ENCODE measurements at places on chromosomes 6 and 20.
A peak's percentile ranks its signal among the peaks of the same experiment; 100 is the strongest.

GRCh38 chr6:44494011-44494501, 106.5 kb downstream of the CDC5L start:
- no peak for DNase-seq
- H3K27me3 ChIP-seq, result no peaks in the 10 kb centered on the region
- no peak overlapping the region for H3K4me3 ChIP-seq
- no peaks in the 10 kb centered on the region for H3K36me3 ChIP-seq
- H3K27ac ChIP-seq, result no peak overlapping the region
- peaks cover 3% of the 10 kb centered on the region for H3K4me1 ChIP-seq

DNA sequence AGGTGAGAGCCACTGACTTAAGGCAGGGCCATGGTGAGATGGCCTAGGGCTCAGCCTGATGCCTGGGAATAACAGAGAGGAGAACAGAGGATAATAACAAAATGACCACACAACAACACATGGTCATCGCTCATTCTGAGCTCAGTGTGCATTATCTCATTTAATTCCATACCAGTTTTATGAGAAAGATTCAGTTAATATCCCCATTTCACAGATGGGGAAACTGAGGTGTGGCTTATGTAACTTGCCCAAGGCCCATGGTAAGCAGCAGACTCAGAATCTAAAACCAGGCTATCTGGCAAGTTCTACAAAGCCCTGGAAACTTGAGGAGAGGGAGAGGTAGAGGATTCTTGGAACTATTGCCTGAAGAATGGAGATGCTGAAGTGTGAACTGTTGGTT, 200.9 kb upstream of the PMEPA1 start:
- no peaks in the 10 kb centered on the region for H3K27me3 ChIP-seq
- no peak for DNase-seq

DNA sequence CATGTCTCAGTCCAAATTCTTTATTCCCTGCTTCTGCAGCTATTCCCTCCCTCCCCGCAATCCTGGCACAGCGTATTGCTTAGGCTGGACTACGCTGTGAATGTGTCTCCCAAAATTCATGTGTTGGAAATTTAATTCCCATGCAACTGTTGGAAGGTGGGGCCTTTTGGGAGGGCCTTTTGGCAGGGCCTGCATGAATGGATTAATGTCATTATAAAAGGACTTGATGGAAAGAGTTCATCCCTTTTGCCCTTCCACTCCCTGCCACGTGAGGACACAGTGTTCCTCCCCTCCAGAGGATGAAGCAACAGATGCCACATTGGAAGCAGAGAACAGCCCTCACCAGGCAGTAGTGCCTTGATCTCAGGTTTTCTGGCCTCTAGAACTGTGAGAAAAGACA, 20.4 kb upstream of the NOTCH4 start:
- H3K36me3 ChIP-seq, result no peaks in the 10 kb centered on the region
- peak overlapping the region; percentile 66 for H3K27ac ChIP-seq
- DNase-seq, result peak; percentile 76
- no peaks in the 10 kb centered on the region for H3K27me3 ChIP-seq

DNA sequence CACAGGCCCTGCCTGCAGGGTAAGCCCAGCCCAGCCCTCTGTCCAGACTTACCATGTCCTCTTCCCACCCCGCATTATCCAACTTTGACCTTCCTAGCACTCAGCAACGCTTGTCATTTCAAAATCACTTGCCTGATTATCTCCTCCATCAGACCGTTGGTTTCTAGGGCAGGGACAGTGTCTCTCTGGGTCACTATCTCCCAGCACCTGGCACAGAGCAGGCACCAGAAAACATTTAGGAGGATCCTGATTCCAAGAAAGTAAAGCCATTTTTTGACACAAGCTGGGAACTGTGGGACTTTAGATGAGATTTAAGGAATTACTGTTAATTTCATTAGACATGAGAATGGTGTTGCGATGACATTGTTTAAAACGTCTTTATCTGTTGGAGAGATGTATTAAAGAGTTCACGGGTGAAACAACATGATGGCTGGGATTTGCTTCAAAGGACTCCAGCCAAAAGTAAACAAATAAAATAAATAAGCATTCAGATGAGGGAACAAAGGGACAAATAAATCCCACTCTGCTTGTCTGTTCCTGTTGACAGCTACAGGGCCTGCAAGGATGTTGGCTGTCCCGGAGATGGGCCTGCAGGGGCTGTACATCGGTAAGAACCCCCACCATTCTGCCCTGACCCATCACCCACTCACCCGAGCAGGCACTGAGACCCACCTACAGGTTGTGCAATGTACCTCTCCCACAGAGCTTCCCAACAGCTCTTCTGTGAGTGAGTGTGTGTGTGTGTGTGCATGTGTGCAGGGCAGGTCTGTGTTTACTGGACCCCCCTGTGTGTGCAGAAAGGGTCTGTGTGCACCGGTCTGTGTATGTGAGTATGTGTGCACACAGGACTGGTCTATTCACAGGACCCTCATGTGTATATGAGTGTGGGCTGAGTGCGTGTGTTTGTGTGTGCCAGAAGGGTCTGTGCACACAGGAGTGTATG, 5.9 kb downstream of the HSPA12B start:
- no peaks in the 10 kb centered on the region for H3K27me3 ChIP-seq
- H3K27ac ChIP-seq, result peak overlapping the region; percentile 8
- H3K36me3 ChIP-seq, result no peaks in the 10 kb centered on the region
- H3K4me3 ChIP-seq, result no peak overlapping the region

- H3K4me3 ChIP-seq, result no peak overlapping the region
- no peaks in the 10 kb centered on the region for H3K36me3 ChIP-seq
- H3K27ac ChIP-seq, result peak overlapping the region; percentile 53
- no peaks in the 10 kb centered on the region for H3K27me3 ChIP-seq
- no peaks in the 10 kb centered on the region for H3K4me1 ChIP-seq
Measured at GRCh38 chr6:158303210-158303731, 9.0 kb upstream of the TULP4 start.

DNA sequence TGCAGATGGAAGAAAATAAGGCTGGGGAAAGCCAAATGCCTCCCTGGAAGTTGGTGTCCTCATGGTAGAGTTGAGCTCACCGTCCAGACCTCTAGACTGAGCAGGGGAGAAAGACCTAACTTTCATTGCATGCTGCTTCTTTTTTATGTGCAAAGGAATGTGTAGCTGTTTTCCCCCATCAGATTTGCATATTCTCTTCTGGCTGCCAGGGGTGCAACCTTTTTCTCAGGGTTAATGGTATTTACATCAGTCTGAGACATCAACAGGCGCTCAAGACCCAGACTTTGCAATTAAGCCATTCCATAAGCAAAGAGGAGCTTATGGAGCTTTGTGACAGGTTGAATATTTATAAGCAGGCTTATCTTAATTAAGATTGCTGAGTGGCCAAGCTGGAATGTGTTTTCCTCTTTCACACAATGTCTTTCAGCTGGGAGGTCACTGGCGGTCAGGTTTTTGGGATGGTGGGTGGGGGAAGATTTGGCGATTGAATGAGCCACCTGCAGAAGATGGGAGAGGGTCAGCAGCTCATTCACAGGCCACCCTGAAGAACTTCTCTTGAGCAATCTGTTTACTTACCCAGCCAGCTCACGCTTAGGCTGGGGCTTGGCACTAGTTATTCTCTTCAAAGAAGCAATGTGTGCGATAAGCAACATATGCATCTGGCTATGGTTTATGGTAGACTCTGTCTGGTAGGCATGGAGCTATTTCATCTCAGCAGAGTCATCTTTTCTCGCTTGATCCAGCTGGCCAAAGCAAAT, 88.6 kb downstream of the SCP2D1 start:
- no peak for DNase-seq
- no peak overlapping the region for H3K27ac ChIP-seq
- H3K4me1 ChIP-seq, result no peaks in the 10 kb centered on the region

GRCh38 chr20:55947701-55948100, 57.6 kb downstream of the CBLN4 start:
- peaks cover 7% of the 10 kb centered on the region for H3K4me1 ChIP-seq
- no peak for DNase-seq
- no peaks in the 10 kb centered on the region for H3K27me3 ChIP-seq
- peak overlapping the region; percentile 7 for H3K4me3 ChIP-seq
- no peaks in the 10 kb centered on the region for H3K36me3 ChIP-seq
- peak overlapping the region; percentile 55 for H3K27ac ChIP-seq

- H3K27me3 ChIP-seq, result no peaks in the 10 kb centered on the region
- no peaks in the 10 kb centered on the region for H3K36me3 ChIP-seq
- no peaks in the 10 kb centered on the region for H3K4me1 ChIP-seq
- H3K27ac ChIP-seq, result no peak overlapping the region
Measured at GRCh38 chr6:41646026-41646795, 7.9 kb downstream of the MDFI start.

DNA sequence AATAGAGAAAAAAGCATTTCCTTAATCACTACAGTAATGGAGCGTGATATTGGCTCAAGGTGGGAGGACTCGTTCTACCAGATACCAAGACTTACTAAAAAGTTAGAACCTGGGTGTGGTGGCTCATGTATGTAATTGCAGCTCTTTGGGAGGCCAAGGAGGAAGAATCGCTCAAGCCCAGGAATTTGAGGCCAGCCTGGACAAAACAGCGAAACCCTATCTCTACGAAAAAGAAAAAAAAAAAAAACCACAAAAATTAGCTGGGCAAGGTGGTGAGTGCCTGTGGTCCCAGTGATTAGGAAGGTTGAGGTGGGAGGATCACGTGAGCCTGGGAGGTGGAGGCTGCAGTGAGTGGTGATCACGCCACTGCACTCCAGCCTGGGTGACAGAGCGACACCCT, 24.0 kb upstream of the ATRN start:
- no peaks in the 10 kb centered on the region for H3K4me1 ChIP-seq
- H3K27ac ChIP-seq, result no peak overlapping the region
- no peaks in the 10 kb centered on the region for H3K27me3 ChIP-seq
- H3K4me3 ChIP-seq, result no peak overlapping the region
- H3K36me3 ChIP-seq, result no peaks in the 10 kb centered on the region
- DNase-seq, result no peak

DNA sequence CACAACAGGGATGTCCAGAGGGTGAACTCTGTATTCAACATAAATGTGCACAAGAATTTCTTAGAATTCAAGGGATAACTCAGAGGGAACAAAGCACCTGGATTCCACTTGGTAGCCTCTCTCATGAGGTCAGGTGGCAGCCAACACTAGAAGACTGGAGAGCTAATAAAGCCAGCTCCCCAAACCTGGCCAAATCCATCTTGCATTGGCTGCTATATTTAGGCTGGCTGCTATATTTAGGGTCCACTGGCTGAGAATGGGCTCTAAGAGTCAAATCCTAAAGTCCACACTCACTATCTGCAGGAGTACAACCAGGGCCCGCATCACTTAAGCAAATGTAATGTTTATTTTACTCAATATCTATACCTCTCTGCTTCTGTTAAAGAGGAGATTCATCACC, 20.0 kb downstream of the TBC1D7 start:
- no peak overlapping the region for H3K27ac ChIP-seq
- H3K36me3 ChIP-seq, result no peaks in the 10 kb centered on the region
- H3K4me3 ChIP-seq, result no peak overlapping the region
- no peaks in the 10 kb centered on the region for H3K4me1 ChIP-seq

GRCh38 chr20:18180815-18181214, 43.2 kb downstream of the KAT14 start:
- no peak overlapping the region for H3K27ac ChIP-seq
- no peak overlapping the region for H3K4me3 ChIP-seq
- no peaks in the 10 kb centered on the region for H3K4me1 ChIP-seq

- H3K4me3 ChIP-seq, result no peak overlapping the region
- H3K4me1 ChIP-seq, result no peaks in the 10 kb centered on the region
- H3K27ac ChIP-seq, result no peak overlapping the region
- no peaks in the 10 kb centered on the region for H3K36me3 ChIP-seq
- no peak for DNase-seq
Measured at GRCh38 chr6:42185597-42185996, 9.2 kb downstream of the GUCA1B start.

DNA sequence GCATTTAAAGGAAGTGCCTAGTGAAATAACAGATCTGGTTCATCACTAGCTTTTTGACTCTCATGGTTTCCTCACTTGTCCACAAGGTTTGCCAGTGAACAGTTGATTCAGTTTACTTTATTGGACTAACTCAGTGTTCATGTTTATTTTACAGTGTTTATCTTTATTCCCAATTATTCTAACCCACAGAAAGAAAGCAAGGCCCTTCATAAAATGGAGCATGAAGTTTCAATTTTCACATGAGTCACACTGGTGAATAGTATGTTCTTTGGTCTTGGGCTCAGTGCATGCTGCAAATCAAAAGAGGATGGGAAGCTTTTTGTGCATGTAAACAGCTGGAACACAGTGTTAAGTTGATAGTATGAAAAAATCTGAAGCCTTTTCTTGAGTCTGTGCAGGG, 217.6 kb upstream of the HDDC2 start:
- no peak overlapping the region for H3K27ac ChIP-seq
- H3K27me3 ChIP-seq, result no peaks in the 10 kb centered on the region
- H3K4me3 ChIP-seq, result no peak overlapping the region
- H3K4me1 ChIP-seq, result no peaks in the 10 kb centered on the region

GRCh38 chr20:62433658-62434497, 6.5 kb upstream of the RBBP8NL start:
- DNase-seq, result peak; percentile 42
- no peak overlapping the region for H3K27ac ChIP-seq
- no peaks in the 10 kb centered on the region for H3K36me3 ChIP-seq
- H3K4me1 ChIP-seq, result no peaks in the 10 kb centered on the region

DNA sequence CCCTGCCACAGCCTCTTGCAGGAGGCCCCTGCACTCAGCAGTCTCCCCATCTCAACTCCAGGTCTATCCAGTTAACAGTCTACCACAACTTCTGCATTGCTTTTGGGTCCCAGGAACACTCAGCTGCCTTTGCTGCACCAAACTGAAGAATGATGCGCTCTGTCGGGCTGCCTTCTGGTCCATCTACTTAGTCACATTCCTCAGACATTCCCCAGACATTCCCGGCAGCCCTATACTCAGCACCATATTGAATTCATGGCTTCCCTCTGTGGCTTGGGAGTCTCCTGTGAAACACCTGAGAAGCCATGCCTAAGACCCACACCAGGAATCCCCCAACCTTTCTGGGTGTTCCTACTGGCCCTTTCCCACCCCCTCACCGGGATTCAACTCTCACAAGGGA, 99.6 kb upstream of the COL21A1 start:
- H3K4me1 ChIP-seq, result no peaks in the 10 kb centered on the region
- no peaks in the 10 kb centered on the region for H3K36me3 ChIP-seq
- no peaks in the 10 kb centered on the region for H3K27me3 ChIP-seq
- H3K4me3 ChIP-seq, result no peak overlapping the region

- H3K36me3 ChIP-seq, result no peaks in the 10 kb centered on the region
- no peaks in the 10 kb centered on the region for H3K27me3 ChIP-seq
- no peaks in the 10 kb centered on the region for H3K4me1 ChIP-seq
- no peak overlapping the region for H3K4me3 ChIP-seq
- H3K27ac ChIP-seq, result no peak overlapping the region
Measured at GRCh38 chr6:34066218-34066571, 79.7 kb downstream of the GRM4 start.

GRCh38 chr20:48880331-48880730, 41.2 kb upstream of the ARFGEF2 start:
- H3K27ac ChIP-seq, result no peak overlapping the region
- no peaks in the 10 kb centered on the region for H3K36me3 ChIP-seq
- no peaks in the 10 kb centered on the region for H3K27me3 ChIP-seq
- no peaks in the 10 kb centered on the region for H3K4me1 ChIP-seq
- no peak for DNase-seq

DNA sequence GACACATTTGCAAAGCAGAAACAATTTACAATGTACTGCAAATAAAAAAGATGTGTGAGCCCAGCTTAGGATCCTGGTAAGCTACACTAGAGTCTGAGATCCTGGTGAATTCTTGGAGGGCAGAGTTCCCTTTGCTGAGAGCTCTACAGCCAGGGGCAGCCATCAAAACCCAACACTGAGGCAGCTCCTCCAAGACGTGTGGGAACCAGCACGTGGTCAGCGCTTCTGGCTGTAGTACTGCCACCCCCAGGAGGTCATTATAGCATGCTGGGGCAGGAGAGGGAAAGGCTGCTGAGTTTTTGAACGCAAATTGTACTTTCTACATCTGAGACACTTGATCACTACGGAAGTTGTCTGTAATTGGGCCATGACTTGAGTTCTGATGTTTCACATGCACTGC, 131.5 kb downstream of the INSM1 start:
- H3K4me3 ChIP-seq, result no peak overlapping the region
